ENCODE measurements at places on chromosomes 4 and X.

GRCh38 chr4:151753056-151753455, 7.8 kb downstream of the GATB start:
- no peak for DNase-seq

DNA sequence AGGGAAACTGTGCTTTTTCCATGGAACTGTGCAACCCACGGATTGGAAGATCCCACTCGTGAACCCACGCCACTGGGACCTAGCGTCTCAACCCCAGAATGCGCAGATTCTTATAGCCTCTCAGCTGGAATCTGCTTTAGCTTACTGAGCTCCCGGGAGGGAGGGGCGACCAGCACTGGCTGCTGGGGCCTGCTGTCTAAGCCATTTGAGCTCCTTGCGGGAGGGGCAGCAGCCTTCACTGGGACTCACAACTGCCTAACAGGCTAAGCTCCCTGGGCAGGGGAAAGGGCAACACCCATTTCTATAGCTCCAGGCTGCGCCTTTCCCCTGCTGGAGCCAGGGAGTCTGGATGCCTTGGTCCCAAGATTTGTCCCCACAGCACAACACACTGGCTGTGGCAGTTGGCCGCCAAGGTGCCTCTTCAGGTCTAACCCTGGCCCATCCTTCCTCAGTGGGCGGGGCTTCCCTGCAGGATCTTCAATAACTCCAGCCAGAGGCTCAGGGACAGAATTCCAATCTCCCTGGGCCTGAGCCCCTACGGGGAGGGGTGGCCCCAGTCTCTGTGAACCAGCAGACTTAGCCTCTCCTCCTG, 451.7 kb upstream of the PITX2 start:
- DNase-seq: no peak

GRCh38 chr4:108840426-108840975, 77.6 kb upstream of the ETNPPL start:
- no peak for DNase-seq

DNA sequence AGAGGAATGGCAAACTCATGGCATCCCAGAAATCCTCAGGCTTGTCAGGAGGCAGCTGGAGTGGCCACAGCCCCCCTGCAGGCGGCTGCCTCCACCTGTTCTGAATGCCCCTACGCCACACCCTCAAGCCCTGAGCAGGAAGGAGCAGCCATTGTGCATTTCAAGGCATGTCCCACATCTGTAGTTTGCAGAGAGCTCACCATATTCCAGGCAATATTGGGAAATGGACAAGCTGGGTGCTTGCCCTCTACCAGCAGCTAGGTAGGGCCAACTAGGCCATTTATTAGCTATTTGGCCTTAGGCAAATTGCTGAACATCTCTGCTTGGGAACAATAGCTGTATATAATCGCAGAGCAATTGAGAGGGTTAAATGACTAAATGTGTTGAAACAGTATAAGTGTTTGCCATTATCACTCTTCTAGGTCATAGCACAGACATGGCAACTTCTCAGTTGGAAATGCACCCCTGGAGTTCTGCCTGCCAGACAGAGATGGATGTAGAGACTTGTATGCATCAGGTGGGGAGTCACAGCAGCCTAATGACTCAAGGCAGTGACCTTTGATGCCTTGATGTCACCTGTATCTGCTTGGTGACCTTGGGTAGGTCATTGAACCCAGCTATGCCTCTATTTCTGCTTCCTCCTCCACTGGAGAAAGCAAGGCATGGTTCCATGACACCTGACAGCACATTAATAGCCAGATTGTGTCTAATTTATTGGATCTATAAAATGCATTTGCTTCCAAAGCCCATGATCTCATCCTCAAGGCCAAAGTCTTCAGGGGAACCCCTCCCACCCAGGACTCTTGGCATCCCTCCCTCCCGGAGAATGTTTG, 52.8 kb downstream of the FHDC1 start:
- no peak for DNase-seq

GRCh38 chrX:9048801-9049200, 14.9 kb upstream of the FAM9B start:
- DNase-seq: no peak

GRCh38 chr4:84482564-84483563, 16.2 kb downstream of the NKX6-1 start:
- no peak for DNase-seq

DNA sequence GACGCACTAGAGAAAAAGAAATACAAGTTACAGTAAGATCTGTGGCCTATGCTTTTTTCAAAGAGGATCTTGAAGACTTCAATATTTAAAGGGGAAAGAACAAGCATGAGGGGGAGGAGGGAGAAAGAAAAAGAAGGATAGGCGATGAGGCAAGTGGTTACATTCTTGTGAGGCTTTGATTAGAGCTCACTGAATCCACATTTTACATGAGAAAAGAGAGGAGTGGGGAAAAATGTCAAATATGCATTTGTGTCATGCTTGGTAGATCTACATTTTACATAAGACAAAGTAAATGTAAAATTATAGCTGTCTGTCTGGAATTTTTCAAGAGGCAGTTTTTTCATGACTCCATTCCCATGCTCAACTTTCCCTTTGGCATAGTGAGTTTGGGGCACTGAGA, 965.9 kb downstream of the FSTL5 start:
- no peak for DNase-seq

DNA sequence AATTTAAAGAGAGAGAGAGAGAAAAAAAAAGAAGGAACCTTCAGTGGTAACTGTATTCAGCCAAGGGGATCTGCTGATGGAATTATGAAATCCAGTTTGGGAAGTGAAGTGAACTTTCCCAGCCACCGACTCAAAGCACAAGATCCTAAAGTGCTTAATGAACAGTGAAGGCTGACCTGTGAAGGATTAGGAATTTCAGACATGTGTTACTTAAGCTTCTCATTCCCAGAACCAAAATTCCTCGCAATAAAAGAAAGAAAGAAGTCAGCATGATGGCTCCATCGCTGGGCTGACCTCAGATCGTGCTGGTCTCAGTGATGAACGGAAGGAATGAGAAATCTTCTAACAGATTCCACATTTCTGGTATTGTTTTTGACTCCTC, 135.2 kb downstream of the ARSF start:
- DNase-seq: no peak

DNA sequence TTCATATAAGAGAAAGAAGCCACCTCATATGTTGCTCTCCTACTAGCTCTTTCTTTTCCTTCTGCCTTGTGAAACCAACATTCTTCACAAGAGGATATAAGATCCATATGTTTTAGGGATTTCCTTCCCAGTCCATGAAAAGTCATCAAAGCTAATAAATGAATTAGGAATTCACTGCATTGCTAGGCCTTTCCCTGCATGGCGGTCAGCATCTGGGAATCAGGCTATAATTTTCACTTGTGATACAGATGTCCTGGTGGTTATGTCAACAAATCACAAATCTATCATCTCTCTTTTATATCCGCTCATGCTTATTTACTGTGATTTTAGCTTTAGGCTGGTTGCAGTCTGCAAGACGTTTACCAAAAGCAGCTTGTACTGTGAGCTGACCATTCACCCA, 510.0 kb downstream of the NLGN4X start:
- no peak for DNase-seq

All from amygdala (tissue), 56 donors.